ENCODE measurements at places on chromosomes 11 and 22. TPM values are rescaled to one million over a fixed set of nuclear protein-coding genes. Genes with fewer than 3 reads are reported as not detected.

- DNase-seq = no peak
These were observed 10.5 kb downstream of the CXCR5 start for GRCh38 chr11:118894192-118894591.

- no peak for DNase-seq
These were observed 25.7 kb downstream of the TTC12 start for GRCh38 chr11:113339929-113340589.

The TMPRSS4 gene
- 1.2 TPM for total RNA-seq

DNA sequence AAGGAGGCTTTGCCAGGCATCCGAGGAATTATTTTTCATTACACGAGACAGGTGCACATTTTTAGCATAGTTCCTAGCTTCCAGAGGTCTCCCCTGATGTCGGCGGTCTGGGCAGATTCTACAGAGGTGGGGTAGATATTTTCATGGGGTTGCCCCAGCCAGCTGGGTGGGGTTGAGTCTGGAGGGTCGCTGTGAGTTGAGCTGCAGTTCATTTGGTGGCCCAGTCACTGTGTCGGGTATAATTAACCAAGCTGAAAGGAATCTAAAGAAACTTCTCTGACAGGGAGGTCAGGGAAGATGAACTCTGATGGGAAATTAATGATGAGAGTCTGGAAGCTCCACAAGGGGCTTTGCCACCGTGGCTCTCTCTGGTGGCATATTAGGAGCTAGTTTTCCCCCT lies 233.7 kb upstream of the NAV2 start:
- no peak for DNase-seq

GRCh38 chr11:119149018-119149785 lies at the start of gene ABCG4:
ABCG4 (plus strand) TSS chr11:119149052; CDS start chr11:119149966, 914 bp downstream.
- DNase-seq = no peak

- no peak for DNase-seq
These were observed 480.1 kb downstream of the NTM start for GRCh38 chr11:131850507-131850906.
